Fibroblast of skin of left quadriceps (primary cell): ENCODE measurements at places on chromosomes 5 and 9.

DNA sequence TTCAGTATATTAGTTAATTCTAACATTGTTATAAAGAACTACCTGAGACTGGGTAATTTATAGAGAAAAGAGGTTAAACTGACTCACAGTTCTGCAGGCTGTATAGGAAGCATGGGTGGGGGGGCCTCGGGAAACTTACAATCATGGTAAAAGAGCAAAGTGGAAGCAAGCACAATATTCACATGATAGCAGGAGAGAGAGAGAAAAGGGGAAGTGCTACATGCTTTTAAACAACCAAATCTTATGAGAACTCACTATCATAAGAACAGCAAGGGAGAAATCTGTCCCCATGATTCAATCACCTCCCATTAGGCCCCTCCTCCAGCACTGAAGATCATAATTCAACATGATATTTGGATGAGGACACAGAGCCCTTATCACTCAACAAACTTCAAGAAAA lies 324.9 kb downstream of the ZNF608 start:
- DNase-seq, result no peak

- no peak for DNase-seq
These were observed 946 bp downstream of the ADCY2 start for GRCh38 chr5:7396713-7397454.

DNA sequence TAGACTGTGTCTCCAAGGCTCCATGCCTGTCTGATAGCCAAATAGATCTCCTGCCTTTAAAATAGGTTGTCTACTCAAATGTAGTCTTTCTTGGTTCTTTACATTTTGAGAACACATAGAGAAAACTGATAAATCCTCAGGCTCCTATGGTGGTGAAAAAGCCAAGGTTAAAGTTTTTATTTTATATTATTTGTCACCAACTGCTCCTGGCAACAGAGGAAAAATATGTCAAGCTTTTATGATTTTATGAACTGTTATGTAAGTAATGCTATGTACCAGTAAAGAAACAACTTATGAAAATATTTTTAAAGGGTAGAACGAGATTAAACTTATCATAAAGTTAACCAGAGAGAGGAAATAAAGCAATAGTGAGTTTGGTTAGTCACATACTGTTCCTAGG lies 222.8 kb downstream of the NR2F1-AS1 start:
- no peak for DNase-seq

DNA sequence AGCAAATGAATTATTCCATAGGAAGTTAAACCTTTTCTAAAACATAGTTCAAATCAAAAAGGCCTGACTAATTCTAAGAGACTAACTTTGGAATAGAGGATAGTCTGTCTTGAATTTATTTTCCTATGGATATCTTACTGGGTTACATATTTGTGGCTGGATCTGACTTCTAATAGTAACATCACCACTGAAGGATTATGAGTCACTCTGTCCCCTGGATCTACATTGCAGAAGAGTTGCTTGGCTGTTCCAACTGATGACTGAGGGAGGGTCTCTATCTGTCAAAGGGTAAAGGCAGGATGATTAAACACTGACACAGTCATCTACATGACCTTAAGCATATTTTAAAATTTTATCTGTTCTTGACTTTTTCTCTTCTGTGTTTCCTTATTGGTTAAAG lies 119.6 kb upstream of the FST start:
- peak; percentile 87 for DNase-seq

- DNase-seq, result no peak
These were observed 168.6 kb downstream of the PRELID2 start for GRCh38 chr5:145666591-145666990.
